GM18507 (cell line): ENCODE measurements at places on chromosomes 5 and 9.

- DNase-seq: no peak
Observed at GRCh38 chr5:32565145-32565544, 20.2 kb upstream of the SUB1 start.

DNA sequence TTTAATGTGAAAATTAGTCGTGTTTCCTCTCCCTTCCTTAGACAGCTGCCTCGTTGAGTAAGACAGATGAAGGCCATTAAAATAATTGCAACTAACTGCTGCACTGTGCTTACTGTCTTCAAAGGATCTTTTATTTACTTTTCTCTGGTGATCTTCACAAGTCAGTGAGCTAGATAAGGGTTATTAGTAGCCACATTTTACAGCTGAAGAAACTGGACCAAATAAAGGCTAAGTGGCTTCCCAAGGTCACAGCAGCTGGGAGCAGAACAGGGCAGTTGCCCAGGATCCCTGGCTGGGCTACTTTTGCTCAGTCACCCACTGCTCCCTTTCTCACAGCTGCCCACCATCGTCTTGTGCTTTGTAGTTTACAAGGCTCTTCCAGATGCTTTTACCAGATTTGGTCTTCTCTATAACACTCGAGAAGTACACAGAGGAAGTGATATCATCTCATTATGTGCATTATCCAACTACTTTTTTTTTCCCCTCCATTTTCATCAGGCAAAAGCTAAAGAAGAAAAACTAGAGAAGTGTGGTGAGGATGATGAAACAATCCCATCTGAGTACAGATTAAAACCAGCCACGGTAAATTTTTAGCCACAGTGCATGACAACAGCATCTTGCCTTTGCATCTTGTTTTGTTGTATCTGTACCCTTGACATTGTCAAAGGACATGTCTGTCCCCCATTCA lies 61.8 kb downstream of the ERAP1 start:
- no peak for DNase-seq

- no peak for DNase-seq
Observed at GRCh38 chr5:157959370-157959769, 100.4 kb upstream of the CLINT1 start.

DNA sequence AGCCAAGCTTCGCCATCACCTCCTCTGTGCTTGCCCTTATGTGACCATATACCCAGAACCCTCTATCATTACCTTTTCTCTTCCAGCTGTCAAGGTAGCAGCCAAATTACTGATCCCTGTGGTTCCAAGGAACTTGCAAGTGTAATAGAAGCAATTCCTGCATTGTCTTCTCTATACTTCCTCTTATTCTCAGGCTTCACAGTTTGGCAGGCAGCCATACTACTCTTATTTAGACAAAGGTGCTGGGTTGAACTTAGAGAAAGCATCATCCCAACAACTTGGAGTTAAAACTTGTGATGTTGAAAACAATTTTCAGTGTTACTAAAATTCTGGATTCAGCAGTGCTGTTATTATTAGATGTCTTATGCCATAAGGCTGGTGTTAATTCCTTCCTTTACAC lies 93.2 kb downstream of the NLN start:
- DNase-seq: no peak

GRCh38 chr9:90905822-90906221 lies 104.2 kb downstream of the SYK start:
- DNase-seq: no peak

- no peak for DNase-seq
Observed at GRCh38 chr5:112552791-112553190, 133.7 kb upstream of the EPB41L4A start.

DNA sequence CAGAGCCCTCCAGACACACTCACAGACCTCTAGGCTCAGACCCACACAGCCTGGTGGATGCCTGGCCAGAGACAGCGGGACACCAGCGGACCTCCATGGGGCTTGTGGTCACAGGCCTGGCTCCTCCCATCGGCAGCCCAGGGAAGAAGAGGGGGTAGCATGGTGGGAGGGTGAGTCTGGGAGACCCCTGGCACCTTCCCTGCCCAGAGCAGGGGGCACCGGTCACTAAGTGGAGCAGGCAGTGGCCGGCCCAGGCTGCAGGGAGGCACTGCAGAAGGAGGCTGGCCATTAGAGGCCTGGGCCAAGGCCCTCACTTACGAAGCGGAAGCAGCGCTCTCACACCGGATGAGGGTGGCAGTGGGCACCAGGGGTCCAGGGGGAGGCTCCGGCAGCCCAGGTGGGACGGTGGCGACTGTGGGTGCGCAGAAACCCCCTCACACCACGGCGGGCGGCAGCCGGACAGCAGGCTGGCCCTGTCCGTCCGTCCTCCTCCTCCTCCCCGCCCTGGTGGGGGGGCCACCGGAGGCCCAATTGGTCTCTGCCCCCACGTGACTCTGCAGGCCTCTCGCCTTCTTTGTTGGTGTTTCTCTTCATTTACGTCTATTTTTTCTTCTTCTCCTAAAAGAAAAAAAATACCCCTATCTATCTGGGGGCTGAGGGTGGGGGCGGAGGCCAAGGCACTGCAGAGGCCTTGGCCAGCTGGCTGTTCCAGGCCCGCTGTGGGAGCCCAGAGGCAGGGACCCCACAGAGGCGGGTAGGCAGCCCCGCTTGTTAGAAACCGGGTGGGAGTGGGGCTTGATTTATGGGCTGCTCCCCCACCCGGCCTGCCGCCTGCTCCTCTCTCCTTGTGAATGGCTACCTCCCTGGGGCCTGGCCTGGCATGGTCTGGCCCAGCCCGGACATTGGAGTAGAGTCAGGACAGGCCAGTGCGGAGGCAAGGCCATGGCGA lies at the start of gene NR5A1:
TSS of gene NR5A1 (minus strand) at position 469 of the 949 bp plus-strand sequence. CDS start 4,004 bp downstream, outside the sequence.
- DNase-seq: no peak

DNA sequence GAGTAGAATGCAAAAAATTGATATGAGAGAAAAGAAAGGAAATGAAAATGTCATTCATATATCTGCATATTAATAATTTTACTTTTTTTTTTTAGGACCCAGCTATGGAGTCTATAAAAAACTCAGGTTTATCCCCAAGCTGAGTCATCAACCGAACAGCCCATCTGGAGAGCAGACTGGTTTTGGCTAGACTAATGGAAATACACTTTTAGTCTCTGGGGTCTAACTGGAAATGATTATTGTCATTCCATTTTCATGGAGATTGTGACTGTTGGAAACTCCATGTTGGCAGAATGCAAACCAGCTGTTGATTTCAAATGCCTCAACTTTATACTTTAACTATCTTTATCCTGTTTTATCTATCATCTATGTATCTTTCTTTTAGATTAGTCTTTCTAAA lies 28.7 kb downstream of the ANXA1 start:
- no peak for DNase-seq

GRCh38 chr5:144798595-144798994 lies 627.9 kb downstream of the KCTD16 start:
- DNase-seq: no peak

DNA sequence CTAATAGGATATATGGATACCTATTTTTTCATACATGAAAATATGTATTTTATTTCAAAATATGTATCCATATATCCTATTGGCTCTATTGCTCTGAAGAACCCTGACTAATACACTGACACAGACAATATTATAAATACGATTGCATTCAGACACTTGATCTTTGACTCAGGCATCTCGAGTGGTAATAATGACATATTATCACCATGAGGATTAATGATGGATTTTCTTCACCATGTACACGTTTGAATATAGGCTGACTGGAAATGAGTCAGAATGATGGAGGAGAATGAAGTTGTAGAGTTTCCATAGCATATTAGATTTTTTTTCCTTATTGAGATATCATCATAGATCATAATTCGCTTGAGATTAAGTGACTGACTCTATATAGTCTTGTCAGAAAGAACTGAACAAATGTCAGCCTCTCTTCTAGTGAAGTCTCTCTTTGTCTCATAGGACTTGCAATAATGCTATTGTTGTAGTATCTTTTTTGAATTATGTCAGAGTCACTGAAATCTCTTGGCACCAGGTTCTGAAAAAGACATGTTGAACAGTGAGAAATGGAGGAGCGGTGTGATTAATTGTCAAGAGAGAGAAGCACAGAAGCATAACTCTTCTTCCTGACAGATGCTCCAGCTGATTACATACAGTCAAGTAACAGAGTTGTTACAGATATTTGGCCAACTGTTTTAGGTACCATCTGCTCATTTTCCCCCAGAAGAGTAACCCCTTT lies 41.4 kb upstream of the SLCO6A1 start:
- DNase-seq: no peak

GRCh38 chr9:4097515-4097914 lies 202.4 kb downstream of the GLIS3 start:
- no peak for DNase-seq

DNA sequence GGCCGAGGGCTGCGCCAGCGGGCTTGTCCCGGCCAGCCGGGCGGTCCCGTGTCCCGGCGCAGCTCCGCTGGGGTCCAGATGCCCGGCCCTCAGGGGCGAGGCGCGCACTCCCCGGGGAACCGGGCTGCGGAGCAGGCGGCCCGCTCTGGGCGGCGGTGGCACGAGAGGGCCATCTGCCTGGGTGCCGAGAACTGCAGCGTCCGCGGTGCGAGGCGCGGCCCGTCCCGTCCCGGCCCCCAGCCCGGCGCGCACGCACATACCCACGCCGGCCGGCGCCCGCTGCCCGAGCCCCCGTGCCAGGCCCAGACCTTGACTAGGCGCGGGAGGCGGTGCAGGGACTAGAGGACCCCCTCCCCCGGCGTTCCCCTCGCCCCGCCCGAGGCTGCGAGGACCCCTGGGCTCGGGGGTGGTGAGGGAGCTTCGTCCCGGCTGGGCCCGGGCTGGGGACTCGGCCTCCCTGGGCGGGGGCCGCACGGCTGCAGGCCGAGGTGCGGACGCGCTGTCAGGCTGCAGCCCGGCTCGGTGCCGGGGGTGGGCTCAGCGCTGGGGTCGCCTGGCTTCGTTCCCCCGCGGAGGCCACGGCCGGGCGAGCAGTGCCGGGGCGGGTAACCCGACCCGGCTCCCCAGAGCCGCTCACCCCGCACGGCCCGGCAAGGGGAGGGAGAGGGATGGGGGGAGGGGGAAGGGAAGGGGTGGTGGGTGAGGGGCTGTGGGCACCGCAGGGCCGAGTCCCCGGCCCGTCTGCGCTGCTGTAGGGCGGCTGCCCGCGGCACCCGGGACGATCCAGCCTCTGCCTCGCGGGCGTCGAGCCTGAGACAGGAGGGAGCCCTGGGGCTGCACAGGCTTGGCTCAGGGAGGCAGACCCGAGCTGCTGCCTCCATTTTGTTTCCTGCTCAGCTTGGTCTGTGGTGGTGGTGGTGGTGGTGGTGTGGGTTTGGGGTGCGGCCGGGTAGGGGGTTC lies 1.2 kb upstream of the NSD1 start:
- no peak for DNase-seq

- no peak for DNase-seq
Observed at GRCh38 chr9:115922444-115922843, 231.1 kb upstream of the PAPPA start.

GRCh38 chr5:171418982-171419687 lies at the start of gene FGF18:
Gene FGF18 (plus strand): TSS chr5:171419647. CDS start chr5:171420200, 553 bp downstream.
- DNase-seq: peak; percentile 28

DNA sequence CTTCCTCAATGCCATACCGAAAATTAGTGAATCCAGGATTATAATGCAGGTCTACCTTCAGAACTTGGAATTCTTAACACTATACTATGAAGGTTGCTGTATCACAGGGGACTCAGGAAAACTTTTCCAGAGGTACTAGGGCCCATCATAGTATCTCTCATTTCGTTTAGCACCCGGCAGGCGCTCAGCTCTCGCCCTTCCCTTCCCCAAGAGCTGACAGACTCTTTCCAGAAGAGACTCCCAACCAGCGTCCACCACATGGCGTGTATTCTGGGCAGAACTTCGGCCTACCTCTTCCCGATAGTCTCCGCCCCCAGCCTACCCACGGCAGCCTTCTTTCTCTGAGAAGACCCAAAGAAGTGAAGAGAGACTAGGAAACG lies 271 bp downstream of the NOL8 start:
- DNase-seq: no peak

DNA sequence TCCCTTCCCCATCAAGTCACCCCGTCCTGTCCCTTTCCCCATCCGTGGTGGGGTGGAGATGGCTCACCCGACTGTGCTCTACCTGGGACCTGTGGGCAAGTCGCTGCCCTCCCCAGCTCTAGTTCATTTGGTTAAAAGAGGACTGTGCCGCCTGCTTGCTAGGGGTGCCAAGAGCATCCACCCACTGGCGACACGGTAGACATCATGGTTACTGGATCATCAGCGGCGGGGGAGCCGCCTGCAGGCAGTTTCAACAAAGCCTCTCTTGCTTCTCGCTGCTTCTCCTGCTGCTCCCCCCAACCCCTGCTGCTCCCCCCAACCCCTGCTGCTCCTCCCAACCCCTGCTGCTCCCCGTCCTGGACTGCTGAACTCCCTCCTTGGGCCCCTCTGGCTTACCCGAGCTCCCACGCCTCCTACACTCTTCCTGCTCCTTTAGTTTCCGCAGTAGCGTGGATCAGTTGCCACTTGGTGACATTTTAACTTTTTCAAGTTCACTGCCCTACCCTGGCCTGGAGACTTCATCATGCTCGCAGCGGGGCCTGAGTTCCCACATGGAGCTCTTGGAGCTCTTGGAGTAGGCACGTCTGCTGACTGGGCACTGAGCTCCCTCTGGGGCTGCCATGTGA lies 22.0 kb upstream of the SCGB3A1 start:
- no peak for DNase-seq

GRCh38 chr5:43296835-43297234 lies 16.4 kb downstream of the HMGCS1 start:
- no peak for DNase-seq
